ENCODE measurements at places on chromosomes 7 and 10.

GRCh38 chr10:68721673-68722335, 765 bp downstream of the CCAR1 start:
- no peak for DNase-seq

DNA sequence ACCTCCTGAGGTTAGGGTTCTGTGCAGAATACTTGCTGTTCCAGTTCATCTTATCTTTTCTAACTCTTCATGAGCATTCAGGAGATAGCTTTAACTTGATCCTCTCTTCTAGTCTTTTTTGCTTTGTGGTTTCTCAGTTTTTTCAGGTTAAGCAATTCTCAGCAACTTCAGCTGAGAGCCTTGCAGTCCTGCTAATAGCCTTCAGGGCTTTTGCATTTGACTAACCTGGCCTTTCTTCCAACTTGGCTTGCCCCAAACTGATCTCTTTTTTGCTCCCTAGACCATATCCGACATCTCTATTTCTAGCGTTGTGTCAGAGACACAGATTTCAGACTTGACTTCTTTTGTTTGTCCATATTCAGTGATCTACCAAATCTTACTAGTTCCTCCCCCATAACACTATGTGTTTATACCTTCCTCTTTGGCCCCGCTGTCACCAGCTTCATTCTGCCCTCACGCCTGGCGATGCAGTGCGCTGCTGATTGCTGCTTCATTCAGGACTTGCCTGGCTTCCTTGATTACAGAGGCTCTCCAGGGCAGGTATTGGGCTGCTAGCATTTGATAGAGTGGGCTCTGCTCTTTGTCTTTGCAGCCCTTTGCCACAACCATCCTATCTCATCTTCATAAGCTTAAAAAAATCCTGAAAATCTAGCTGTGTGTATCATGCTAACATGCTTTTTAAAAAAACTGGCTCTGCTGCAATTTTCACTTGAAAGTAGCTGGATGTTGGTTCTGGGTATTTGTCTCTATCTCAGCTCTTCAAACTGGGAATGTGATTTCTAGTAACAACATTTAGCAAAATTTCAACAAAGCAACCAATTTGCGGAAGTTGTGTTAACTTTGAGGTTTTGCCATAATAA, 9.6 kb downstream of the CUL1 start:
- no peak for DNase-seq

DNA sequence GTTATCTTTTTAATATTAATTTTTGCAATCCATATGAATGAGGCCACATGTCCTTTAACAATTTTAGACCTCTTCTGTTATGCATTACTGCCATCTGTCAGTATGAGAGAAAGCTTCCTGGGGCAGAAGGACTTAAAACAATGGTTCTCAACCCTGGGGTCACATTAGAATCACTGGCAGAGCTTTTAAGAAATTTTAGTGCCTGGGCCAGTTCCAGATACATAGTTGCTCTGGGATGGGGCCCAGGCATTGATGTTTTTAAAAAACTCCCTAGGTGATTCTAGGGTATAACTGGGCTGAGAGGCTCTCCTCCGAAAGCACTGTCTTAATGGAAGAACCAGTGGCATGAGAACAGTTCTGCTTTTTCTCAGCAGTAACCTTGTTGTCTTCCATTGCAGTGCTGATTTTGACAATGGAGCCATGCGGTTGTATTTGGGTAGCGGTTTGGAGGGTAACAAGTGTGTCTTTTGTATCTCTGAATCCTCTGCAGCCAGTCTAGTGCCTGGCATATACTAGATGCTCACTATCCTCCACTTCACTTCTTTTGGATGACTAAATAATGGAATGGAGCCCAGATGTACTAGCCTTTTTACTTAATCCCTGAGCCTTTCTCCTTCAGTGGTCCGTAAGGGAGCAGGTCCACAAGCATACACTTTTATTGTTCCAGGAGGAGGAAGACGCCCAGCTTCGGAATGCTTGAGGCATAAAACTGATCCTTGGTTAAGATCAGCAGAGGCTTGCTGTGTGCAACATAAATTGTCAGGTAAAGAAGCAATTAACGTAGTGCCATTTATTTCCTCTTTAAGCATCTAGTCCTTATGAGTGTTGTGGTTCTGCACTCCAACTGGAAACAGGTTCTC, 227.1 kb downstream of the AUTS2 start:
- DNase-seq, result no peak

DNA sequence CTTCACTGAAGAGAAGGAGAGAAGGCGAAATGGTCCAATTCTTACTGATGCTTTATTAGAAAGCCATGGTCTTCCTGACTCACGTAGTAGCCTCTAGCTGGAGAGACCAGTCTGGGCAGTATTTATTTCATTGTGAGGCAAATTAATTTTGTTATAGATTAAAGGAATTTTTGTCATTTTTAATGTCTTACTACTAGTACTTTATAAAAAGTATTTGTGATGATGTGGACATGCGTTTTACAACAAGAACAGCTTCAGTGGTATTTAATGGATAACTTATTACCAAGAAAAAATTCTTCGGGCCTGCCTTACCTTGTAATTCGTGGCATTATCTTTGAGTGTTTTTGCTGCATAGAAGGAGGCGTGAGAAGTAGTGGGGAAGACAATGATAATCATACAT, 339.4 kb upstream of the SHH start:
- DNase-seq, result no peak

- no peak for DNase-seq
These were observed 3.9 kb downstream of the TSPAN15 start for GRCh38 chr10:69455006-69455763.

DNA sequence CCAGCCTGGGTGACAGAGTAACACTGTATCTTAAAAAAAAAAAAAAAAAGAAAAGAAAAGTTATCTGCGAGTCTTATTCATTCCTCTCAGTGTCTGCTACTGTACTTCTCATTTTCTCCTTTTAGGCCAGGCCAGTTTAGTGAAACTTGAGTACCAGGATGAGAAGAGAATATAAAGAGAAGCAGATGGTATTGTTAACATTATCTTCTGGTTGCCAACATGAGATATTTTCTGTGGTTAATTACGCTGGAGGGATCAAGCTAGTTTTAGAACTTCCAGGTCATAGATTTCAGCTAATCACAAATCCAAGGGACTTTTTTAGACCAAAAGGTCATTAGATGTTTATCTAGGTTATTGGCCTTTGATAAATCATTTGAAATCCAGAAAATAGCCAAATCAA, 252.6 kb upstream of the SMIM30 start:
- no peak for DNase-seq

DNA sequence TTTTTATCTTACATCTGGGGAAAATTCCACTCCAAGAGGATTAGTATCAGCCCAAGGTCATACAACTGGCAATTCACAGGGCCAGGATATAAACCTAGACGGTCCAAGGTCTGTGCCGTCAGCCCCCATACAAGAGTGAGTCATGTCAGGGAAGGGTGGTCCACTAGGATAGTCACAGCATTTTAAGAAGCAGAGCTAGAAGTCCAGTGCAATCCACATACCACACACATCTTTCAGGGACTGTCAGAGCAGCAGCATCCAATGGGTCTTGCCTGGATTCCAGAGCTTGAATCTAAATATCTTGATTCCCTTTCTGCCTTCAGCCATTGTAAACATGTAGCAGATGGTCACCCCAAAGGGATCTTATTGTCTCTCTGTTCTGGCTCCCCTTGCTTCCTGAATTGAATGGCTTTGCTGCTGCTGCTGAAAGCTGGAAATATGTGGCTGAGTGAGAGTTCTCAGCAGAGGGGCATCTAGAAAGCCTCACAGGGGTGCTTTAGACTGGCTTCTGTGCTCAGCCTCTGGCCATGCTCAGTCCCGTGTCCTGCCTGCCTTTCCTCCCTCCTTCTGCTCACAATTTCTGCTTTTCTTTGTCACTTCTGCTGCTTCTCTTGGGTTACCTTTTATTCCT, 9.9 kb upstream of the OR6V1 start:
- no peak for DNase-seq

GRCh38 chr7:11831156-11831735, 752 bp downstream of the THSD7A start:
- DNase-seq, result no peak

DNA sequence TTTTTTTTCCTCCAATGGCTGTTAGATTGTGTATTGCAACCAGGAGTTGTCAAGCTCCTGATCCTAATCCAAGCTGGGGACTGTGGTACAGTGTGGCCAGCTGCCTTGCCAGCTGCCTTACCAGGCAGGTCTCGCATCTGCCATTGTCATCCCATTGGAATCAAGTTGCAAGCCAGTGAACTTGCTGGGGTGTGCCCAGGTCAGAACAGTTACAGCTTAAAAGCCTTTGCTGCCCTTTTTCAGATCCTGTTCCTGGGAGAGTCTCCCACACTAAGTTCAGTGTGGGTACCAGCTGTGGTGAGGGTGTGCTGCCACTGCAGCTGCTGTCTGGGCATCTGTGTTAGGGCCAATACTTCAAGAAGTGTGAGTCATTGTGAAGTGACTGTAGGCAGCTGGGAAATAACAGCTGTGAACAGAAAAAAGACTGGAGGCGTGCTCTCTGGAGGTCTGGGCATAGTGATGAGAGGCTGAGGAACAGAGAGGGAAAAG, 72.8 kb downstream of the CCNY start:
- DNase-seq, result peak; percentile 7

- peak; percentile 71 for DNase-seq
These were observed 42.8 kb upstream of the RNF216 start for GRCh38 chr7:5824297-5824610.

DNA sequence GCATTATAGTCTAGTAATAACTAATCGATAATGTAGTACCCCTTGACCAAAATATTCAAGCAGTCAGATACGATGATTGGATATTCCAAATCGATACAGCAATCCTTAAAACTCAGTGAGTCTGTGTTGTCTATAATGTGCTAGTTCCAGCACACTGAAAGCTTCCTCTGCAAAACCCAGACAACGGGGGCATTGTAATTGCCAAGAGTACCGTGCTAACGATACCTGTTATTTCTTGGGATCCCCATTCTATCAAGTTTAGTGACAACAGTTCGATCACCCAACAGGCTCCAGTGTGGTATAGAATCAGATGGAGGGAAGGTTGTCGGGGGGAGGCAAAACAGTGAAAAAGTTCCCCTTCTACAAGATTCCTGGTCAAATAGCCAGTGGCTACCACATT, 865 bp downstream of the ZNF438 start:
- no peak for DNase-seq

DNA sequence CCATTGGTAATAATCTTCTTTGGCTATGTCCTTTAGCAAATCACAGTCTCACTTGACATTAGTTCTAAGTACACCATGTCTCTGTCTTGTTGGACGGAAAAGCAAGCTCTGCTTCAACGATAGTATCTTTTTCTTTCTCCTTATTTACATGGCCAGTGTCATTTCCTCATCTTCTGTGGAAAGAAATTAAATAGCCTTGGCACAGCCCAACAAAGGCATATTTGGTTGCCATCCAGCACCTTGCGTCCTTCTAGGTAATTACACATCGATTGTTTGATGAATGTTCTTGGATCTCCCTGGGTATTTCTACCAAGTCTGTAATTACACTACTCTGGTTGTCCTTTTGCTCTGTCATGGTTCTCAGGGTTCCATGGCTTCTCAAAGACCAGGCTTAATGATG, 183.1 kb downstream of the CHN2 start:
- no peak for DNase-seq

- DNase-seq, result peak; percentile 54
These were observed 4.3 kb downstream of the PFKP start for GRCh38 chr10:3071405-3072198.

GRCh38 chr7:94284104-94284503, 110.6 kb upstream of the COL1A2 start:
- DNase-seq, result no peak

- DNase-seq, result no peak
These were observed 11.7 kb downstream of the TMEM184A start for GRCh38 chr7:1544178-1544895.

GRCh38 chr7:464454-465401, 54.9 kb downstream of the PDGFA start:
- DNase-seq, result no peak

GRCh38 chr10:22308390-22308789, 7.8 kb upstream of the COMMD3 start:
- no peak for DNase-seq

DNA sequence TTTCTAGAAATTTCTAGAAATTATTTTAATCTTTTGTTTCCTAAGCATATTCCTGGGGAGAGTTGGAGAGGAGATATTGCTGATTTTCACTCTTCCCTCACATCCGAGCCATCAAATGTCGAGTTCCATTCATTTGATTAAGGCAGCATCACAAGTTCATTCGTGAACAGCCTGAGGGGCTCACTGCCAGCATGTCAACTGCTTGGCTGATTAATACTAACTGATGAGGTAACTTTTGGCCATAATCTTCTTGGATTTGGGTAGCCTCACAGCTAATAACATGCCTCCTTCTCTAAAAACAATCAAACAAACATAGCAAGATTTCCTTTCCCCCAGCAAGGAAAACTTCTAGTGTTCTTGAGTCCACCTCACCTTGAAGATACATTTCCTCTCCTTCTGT, 87.1 kb upstream of the AFAP1L2 start:
- DNase-seq, result no peak

- no peak for DNase-seq
These were observed 74.4 kb downstream of the ANK3 start for GRCh38 chr10:60315311-60315710.

DNA sequence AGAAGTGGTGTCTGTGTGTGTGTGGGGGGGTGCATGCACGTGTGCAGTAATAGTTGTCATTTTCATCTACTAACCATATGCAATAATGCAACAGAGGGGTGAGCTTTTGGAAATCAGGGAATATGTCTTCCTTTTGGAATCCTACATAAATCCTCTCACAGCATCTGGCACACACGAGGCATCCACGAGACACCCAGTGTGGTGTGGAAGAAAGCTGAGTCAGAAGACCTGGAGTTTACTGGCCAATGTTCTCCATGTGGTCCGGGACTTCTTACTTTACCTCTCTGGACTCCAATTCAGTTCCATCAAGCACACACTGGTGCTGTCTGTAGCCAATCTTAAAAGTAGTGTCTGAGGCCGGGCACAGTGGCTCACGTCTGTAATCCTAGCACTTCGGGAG, 43.1 kb upstream of the C10orf90 start:
- DNase-seq, result no peak

GRCh38 chr10:77771851-77772250, 134.2 kb upstream of the KCNMA1 start:
- DNase-seq, result no peak
